ENCODE measurements at places on chromosomes 5 and 9.

DNA sequence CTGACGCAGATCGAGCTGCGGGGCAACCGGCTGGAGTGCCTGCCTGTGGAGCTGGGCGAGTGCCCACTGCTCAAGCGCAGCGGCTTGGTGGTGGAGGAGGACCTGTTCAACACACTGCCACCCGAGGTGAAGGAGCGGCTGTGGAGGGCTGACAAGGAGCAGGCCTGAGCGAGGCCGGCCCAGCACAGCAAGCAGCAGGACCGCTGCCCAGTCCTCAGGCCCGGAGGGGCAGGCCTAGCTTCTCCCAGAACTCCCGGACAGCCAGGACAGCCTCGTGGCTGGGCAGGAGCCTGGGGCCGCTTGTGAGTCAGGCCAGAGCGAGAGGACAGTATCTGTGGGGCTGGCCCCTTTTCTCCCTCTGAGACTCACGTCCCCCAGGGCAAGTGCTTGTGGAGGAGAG is 4.6 kb upstream of the PHYHD1 start:
- no peak for DNase-seq

DNA sequence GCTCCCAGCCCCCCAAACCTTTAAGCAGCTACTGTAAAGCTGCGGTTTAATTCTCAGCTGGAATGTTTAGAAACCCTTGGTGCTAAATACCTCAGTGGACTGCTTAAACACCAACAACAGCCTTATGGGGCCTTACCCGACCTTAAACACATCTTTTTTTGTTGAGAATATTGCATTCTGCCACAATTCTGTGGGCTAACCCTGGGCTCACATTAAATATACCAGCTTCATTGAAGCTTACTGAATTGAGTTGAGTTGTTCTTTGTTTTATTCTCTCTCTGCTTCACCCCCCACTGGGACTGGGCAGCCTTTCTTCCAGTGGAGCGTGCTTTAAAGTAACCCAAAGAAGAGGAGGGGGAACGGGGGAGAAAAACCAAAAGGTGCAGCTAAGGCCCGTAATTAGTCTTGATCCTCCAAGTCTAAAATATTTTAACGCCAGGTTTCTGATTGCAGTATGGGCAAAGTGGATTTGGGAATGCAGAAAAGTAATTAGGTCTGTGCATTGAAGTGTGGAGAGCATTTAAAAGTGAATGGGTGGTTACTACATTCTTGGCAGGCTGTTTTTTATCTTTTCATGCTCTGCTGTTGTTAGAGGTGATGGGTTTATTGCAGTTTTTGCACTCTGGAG is 281.2 kb downstream of the NR2F1-AS1 start:
- DNase-seq = peak; percentile 35

GRCh38 chr9:15512889-15513288 is 2.1 kb upstream of the PSIP1 start:
- no peak for DNase-seq

GRCh38 chr5:97525780-97526179 is 342.7 kb upstream of the RIOK2 start:
- no peak for DNase-seq

DNA sequence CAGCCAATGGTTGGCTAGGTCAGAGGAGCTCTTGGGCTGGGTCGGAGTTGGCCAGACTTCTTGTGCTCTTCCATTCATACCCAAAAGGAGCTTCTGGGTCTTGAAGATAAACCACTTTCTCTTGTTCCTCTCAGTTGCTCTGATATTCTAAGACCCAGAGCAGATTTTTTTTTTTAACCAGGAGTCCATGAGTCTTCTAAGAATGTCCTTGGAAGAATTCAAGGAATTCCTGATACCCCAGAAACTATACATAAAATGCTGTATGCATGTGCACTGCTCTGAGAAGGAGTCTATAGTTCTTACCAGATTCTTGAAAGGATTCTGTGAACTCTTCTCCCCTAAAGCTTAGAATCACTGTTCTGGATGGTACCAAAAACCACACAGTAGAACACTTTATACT is 9.9 kb upstream of the PALM2AKAP2 start:
- DNase-seq = no peak

DNA sequence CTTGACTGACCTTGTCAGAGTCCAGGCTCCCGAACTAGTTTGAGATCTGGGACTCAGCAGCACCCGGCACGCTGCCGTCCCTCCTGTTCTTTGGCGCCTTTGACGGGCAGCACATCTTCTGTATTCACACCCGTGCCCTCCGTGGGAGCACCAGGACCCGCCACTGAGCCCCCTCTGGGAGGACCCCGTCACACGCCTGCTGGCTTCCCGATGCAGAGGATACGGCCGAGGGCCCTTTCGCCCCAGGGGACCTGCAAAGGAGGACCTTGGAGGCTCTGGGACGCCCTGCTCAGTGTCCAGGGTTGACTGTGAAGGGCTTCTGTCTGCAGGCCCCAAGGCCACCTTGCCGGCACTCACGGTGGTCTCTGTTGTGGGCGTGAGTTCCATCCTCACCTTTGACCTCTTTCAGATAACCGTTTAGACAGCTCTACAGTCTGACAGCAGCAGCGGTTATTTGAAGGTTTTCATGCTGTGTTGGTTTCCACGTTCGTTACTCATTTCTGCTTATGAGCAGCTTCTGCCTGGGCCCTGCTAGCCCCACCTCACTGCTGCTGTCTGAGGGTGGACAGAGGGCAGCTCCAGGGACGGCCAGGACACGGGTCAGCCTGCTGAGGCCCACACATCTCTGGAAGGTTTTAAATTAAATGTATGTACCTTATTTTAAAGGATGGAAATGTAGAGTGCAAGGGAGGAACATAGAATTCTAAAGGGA is 12.6 kb upstream of the EXOC3 start:
- DNase-seq = no peak

DNA sequence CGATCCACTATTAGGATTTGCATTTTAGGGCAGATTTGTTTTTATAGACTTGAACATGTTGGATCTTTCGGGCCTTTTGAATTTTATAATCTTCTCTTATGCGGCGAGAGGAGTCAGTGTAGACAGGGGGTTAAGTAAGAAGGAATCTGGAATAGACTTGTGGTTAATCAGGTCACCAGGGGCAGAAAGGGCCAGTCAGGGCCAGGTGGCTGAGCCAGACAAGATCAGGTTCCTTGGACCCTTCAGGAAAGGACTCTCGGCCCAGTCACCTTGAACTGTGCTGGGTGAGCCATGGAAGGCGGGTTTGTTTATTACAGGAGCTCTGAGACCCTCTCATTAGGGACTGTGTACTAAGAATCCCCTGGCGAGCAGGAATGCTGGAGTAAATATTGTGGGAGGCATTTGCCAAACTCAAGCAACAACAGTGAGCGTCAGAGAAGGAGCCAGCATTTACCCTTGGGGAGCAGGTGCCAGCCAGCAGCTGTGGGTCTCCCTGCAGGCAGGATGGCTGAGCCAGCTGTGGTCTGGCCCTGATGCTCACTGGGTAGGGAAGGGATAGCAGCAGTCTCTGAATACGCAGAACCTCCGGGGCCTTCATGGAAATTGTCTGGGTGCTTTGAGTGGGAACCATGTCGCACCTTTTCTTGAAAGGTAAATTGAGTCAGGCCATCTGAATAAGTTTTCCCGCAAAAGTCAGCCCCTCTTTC is 79.2 kb downstream of the UBE2QL1 start:
- no peak for DNase-seq

Data from DMS79 (cell line).